ENCODE measurements at places on chromosomes 7 and 10.

GRCh38 chr10:3273966-3274365 lies 101.4 kb upstream of the PITRM1 start:
- no peak for DNase-seq

- no peak for DNase-seq
Measured at GRCh38 chr10:78533098-78533497, 499.4 kb downstream of the RPS24 start.

- DNase-seq, result no peak
Measured at GRCh38 chr7:157514746-157515145, 177.9 kb downstream of the DNAJB6 start.

DNA sequence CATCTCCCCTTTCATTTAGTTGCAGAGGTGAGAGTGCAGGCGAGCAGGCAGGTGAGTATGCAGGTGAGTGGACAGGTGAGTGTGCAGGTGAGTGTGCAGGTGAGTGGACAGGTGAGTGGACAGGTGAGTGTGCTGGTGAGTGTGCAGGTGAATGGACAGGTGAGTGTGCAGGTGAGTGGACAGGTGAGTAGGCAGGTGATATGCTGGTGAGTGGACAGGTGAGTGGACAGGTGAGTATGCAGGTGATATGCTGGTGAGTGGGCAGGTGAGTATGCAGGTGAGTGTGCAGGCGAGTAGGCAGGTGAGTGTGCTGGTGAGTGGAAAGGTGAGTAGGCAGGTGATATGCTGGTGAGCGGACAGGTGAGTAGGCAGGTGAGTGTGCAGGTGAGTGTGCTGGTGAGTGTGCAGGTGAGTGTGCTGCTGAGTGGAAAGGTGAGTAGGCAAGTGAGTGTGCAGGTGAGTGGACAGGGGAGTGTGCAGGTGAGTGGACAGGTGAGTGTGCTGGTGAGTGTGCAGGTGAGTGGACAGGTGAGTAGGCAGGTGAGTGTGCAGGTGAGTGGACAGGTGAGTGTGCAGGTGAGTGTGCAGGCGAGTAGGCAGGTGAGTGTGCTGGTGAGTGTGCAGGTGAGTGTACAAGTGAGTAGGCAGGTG lies 165.6 kb downstream of the ADARB2 start:
- DNase-seq, result no peak

DNA sequence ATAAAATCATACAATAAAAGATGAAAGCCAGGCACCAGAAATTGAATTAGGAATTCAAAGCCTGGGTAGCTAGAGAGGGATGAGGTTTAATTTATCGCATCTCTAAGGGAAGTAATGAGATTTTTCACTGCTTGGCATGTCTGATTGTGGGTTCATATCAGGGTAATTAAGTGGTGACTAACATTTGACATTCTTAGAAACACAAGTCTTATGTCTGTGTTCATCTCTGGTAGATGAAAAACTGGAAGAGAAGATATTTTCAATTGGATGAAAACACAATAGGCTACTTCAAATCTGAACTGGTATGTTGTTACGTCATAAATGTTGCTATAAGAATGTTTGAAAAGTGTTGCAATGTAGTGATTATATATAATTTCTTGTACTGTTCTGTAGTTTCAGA lies 36.8 kb upstream of the ARMS2 start:
- no peak for DNase-seq

DNA sequence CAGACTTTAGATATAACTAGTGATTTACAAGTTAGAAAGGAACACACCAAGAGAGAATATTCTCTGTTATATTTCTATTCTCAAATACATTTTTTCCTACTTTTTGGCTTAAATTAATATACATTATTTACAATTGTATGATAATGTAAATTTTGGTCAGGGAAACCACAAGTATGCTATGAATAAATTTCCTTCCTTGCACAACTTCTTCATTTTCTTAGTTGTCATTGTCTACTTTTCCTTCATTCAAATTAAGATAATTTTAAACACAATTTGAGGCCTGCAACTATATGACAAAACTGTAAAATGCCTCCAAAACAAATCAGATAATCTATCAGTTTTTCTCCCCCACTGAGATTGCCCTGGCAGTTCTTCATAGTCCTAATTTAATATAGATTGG lies 131.3 kb downstream of the CDK14 start:
- DNase-seq, result no peak

DNA sequence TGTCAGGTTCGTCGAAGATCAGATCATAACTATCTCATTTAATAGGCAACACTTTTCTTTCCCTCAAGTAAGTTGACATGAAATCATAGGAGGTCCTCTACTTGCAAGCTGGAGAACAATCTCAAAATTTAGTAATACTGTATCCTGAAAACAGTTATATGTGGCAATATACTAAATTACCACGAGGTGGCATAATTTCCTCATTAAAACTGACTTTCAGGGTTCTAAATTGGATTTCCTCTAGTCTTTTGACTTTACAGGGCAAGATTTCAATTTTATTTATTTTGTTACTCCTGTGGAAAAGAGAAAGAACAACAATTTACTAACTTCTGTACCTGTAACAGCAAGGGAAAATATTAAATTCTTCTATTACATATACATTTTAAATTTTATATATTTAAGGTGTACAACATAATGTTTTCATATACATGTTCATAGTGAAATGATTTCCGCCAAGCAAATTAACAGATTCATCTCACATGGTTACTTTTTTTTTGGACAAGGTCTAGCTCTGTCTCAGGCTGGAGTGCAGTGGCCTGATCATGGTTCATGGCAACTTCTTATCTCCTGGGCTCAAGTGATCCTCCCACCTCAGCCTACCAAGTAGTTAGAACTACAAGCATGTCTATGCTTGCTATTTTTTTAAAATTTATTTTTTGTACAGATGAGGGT lies 53.4 kb upstream of the CYP2C18 start:
- DNase-seq, result no peak

GRCh38 chr10:59561477-59562121 lies 148.1 kb downstream of the SLC16A9 start:
- DNase-seq, result no peak

DNA sequence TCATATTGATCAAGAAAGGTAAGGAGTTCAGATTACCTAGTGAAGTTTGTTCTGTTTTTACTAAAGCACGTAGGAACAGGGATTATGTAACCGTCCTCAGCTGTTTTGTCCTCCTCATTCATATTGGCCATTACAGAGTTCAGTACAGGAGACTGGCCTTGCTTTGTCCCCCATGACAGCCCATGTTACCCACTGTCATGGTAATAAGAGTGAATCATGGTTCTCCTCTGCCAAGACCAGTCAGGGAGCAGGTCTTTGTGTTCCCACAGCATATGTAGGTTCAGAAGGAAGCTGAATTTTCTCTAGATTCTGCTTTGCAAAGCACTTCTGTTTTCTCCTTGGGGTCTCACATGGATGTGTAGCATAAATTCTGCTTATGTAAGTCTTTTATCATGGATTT lies 106.2 kb upstream of the GPR141 start:
- DNase-seq, result no peak

- DNase-seq, result no peak
Measured at GRCh38 chr10:97371696-97372095, 29.4 kb downstream of the RRP12 start.

GRCh38 chr7:27802999-27803398 lies 63.0 kb downstream of the TAX1BP1 start:
- no peak for DNase-seq

DNA sequence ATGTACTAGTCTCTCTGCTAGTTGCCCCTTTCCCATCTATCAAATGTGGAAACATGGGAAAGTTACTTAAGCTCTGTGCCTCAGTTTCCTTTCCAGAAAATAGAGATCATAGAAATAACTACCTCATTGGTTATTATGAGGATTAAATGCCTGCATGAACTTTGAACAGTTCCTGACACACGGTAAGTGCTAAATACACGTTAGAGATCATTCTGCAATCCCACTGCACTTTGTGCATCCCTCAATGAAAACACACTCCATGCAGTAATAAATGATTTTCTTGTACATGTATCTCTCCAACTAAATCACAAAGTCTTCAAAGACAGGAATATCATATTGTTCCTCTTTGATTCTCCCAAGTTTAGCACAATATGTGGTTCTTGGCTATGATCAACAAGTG lies 73.1 kb downstream of the PPP1R3C start:
- no peak for DNase-seq

- DNase-seq, result no peak
Measured at GRCh38 chr7:143367972-143368371, 5.5 kb upstream of the FAM131B start.

- DNase-seq, result no peak
Measured at GRCh38 chr7:36285276-36285675, 104.4 kb upstream of the ANLN start.

DNA sequence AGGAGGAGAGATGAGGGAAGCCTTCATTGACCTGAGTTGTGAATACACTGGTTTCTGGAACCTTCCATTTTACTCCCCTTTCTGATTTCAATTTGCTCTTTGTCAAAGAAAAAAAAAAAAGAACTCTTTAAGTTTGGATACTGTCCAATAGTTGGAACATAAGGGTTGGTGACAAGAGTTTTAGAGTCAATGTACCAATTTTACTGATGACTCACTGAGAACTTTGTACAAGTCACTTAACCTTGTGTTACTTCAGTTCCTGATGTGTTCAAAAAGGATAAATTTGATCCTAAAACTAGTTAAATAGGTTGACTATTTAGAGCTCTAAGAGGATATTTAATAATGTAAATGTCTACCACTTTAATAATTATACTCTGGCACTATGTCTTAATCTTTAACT lies 4.1 kb upstream of the CDK14 start:
- DNase-seq, result no peak

- no peak for DNase-seq
Measured at GRCh38 chr7:97119747-97120146, 2.2 kb downstream of the SDHAF3 start.

- no peak for DNase-seq
Measured at GRCh38 chr7:82528577-82529310, 85.2 kb upstream of the CACNA2D1 start.

DNA sequence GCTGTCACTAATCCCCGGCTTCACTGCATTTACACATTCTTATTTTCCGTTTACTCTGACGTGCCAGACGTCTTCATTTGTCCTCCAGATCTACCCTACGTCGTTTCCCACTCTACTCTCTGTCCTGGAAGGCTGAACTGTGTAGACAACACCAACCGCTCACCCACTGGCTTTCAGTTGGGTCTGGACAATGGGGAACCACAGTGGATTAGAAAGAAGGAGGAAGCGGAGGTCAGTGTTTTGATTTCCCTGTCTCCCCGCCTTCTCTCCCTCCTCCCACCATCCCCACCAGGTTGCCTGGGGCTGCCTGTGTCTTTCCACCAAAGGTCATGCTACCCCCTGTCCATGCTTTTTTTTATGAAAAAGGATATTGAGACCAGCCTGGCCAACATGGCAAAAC lies 14.0 kb upstream of the CTBP2 start:
- no peak for DNase-seq

GRCh38 chr7:115274-115911 lies 77.0 kb upstream of the FAM20C start:
- DNase-seq, result no peak

GRCh38 chr10:101504438-101504837 lies 83.6 kb downstream of the POLL start:
- no peak for DNase-seq

DNA sequence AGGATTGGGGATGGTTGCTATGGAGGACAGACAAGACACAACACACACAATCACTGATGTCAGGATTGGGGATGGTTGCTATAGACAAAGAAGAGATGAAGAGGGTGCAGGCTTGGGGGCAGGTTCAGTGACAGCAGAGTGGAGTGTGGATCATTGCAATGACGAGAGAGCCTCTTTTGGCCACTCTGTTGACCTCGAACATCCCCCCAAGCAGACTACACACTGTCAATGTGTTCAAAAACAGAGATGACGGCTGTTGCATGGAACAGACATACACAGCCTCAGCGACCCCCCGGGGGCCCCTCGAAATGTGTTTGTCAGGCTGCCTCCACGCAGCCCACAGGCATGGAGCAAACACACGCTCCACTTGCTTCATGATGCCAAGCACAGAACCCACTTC lies 133.0 kb downstream of the PTPRN2 start:
- no peak for DNase-seq

DNA sequence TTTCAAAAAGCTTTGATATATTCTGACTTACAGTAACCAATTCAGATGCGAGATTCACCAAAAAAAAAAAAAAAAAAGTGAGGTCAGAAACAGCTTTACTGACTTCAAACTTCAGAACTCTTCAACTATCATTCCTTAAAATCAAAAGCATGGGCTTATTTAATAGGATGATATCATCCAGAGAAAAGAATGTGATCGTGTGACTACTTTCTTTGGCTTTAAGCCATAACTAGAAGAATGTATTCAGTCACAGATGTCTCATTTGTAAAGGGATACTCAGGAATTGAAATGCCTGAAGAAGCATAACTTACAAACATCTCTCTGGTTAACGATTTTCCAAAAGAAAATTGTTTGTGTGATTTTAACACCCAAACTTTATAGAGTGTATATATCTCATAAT lies 11.5 kb downstream of the TPK1 start:
- no peak for DNase-seq

DNA sequence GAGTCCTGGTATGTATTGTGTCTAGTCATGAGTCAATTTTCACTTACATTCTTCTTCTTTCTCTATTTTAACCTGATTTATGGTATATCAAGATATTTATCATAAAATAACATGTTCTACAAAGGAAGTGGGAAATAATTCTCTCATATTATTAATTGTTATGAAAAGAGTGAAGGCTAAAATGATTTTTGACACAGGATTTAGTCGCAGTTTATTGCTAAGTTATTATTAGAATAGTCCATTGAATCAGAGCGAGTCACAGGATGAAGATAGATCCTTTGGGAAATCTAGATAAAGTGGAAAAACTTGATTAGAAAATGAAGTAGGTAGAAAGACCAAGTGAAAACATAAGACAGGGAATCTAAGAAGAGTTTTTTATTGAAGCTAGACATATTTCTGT lies 184.3 kb upstream of the DGKB start:
- DNase-seq, result no peak

GRCh38 chr7:80563561-80564327 lies 51.9 kb upstream of the GNAT3 start:
- no peak for DNase-seq

DNA sequence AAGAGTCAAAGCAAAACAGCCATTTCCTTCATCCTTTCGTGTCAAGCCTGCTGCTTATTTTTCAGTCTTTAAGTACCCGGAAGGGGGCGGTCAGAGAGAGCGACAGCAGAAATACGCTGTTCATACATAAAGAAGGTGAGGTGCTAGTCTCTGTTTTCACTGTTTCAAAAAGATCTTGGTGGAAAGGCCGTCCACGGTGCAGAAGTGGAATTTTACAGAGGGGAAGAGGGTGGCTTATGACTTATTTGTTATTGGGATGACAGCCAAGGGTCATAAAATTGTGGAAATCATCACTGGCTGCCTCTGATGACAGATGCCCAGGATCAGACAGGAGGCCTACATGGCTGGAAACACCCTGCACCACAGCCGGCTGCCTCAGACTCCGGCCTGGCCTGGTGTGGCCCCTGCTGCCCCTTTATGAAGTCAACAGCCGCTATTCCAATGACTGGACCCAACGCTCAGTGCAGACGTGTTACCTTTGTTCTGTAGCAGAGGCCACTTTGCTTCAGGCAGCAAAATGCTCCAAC lies 57.0 kb downstream of the HIPK2 start:
- no peak for DNase-seq

GRCh38 chr7:2230226-2230625 lies 2.5 kb downstream of the MAD1L1 start:
- DNase-seq, result no peak

All from T-helper 1 cell (primary cell).